ENCODE measurements at places on chromosomes 5 and 9. TPM values are rescaled to one million over a fixed set of nuclear protein-coding genes. Genes with fewer than 3 reads are reported as not detected.

GRCh38 chr5:52661903-52662595 is 125.7 kb upstream of the ITGA1 start:
- DNase-seq, result peak; percentile 79

DNA sequence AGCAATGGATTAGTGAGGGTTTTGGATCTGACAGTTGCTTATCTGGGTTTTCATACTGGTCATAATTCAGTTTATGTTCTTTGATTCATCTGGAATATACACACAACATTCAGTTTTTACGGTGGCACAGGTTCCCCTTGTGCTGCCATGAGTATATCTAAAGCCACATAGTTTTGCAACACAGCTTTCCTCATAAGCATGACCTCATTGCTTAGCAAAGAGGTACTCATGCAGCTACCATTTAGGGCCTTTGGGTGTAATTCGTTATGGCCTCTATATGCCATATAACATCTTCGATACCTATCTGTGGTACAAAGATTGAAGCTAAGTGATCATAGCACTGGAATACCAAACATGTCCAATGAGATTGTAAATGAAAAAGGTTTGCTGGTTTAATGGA is 2.9 kb upstream of the RBM22 start:
- DNase-seq, result no peak

DNA sequence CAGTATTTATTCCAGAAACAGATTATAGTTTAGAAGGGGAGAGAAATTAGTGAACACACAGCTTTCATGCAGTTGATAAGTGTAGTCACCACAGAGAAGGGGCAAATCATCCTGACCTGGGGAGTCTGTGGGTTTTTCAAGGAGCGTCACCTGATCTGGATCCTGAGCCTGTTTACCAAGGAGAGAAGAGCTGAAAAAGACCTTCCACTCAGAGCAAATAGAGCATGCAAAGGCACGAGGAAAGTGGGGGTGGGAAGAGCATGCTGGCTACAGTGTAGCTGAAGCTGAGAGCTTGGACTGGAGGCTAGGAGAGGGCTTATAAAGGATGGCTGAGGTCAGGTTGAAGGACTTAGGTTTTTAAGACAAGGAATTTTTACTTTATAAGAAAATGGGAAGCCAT is 30.4 kb downstream of the ACO1 start:
- DNase-seq, result no peak

GRCh38 chr5:137016783-137017324 is 482.3 kb downstream of the SPOCK1 start:
- DNase-seq, result no peak

DNA sequence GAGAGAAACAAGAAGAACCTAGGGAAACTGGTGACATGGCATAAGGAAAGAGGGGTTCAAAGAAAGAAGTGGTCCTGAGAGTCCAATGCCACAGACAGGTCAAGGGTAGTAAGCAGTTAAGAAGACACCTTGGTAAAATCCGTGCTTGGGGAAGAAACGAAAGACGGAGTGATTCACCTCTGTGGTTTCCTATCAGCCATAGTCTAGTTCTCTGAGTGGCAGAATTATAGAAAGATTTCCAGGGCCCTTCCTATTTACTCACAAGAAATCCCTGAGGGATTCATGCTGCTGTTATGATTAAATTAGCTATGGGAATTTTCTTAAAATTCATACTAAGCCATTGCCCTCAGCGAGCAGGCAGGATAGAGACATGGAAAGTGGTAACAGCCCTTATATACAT is 31.7 kb downstream of the IL33 start:
- DNase-seq, result no peak

- DNase-seq, result no peak
Observed at GRCh38 chr5:177996660-177997318, 747 bp upstream of the PROP1 start.

- peak; percentile 96 for DNase-seq
Observed at GRCh38 chr5:179821298-179822058, 773 bp downstream of the SQSTM1 start.

DNA sequence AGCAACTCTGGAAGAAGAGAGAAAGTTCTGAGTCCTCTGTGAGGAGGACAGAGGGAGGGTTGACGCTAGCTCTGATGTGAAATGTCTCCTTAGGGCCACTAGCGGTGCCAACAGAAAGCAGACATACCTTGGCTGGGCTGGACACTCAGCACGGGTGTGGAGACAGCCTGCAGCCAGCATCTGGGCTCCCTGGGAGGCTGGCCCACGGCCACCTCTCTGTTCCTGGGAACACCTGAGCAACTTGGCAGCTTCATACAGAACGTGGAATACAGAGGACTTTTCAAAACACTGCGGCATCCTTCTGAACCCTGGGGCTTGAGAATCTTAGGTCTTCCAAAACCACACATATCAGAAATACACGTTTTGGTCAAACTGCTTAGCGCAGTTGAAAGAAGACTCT is 269.1 kb downstream of the FSTL4 start:
- no peak for DNase-seq

DNA sequence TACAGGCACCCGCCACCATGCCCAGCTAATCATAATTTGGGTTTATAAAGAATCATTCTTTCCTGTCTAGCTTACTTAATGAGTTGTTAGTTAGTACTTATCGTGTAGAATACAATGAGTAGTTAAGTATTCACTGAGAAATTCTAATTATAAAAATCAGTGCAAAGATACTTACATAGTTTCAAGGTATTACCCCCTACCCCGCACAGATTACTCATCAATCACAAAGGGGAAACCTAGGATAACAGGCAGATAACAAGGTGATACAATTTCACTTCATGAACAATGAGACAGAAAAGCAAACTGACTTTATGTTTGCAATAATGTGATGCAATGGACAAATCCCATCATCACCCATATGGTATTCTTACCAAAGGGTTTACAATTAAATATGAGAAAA is 109.6 kb downstream of the FAM174A start:
- no peak for DNase-seq

GRCh38 chr5:162800301-162800700 is 637.1 kb upstream of the CCNG1 start:
- peak; percentile 74 for DNase-seq

- peak; percentile 54 for DNase-seq
Observed at GRCh38 chr9:35732800-35733541, 505 bp downstream of the CREB3 start.

The TPRN gene
- total RNA-seq, result 4.6 TPM

The UBE2QL1 gene
- 0.58 TPM for total RNA-seq

The BICD2 gene
- 24.6 TPM for total RNA-seq

The HCN1 gene
- total RNA-seq, result 1.3 TPM

The GARIN3 gene
- total RNA-seq, result not detected

The DRD1 gene
- total RNA-seq, result under 0.01 TPM

The SPAAR gene
- total RNA-seq, result 0.89 TPM

The NUDT2 gene
- 22.5 TPM for total RNA-seq

The PCDHA4 gene
- total RNA-seq, result 0.22 TPM

The PCDH12 gene
- total RNA-seq, result 19.8 TPM

Measured in muscle of leg (tissue), 16 donors.